ENCODE measurements at places on chromosomes 6 and 20. TPM values are rescaled to one million over a fixed set of nuclear protein-coding genes. Genes with fewer than 3 reads are reported as not detected.

DNA sequence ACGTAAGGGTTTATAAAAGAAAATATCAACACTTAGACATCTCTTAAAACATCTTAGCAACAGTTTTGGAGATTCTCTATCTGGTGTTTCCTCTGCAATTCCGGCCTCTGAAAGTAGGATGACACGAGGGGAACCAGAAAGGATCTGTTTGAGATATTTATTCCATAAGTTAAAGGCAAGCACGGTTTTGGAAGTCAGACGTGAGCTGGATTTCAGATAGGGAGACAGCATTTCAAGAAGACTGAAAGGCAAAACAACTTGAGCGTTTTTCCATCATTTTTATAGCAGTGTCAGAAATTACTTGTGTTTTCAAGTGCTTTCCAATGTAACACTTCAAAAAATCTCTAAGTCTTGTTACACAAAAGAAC lies 52.9 kb upstream of the BTN3A2 start:
- DNase-seq: peak; percentile 41

DNA sequence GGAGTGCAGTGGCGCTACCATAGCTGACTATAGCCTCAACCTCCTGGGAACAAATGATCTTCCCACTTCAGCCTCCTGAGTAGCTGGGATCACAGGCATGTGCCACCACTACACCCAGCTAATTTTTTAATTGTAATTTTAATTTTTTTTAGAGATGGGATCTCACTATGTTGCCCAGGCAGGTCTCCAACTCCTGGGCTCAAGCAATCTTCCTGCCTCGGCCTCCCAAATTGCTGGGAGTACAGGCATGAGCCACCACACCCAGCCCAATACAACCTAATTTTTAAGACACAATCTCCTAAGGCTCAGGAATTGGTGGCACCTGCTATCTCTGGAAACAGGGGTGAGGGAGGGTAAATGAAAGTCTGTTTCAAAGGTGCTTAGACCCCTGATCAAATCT lies 5.8 kb downstream of the ZBTB24 start:
- no peak for DNase-seq

GRCh38 chr6:98724537-98724936 lies 109.8 kb upstream of the POU3F2 start:
- no peak for DNase-seq

DNA sequence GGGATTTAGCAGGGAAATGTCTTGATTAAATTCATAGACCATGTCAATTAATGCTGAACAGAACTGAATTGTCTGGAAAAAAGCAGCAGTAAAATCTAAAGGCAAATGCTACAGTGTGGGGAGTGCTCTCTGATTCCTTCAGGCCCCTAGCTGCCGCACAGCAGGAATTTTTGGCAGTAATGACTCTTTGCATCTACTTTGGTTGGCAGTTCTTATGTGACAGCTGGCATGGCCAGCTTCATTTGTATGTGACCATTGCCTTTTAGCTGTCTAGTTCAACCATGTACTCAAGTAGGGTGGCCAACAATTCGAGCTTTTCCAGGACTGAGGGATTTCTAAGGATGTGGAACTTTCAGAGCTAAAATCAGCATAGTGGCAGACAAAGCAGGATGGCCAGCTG lies 499.1 kb upstream of the MAN1A1 start:
- no peak for DNase-seq

- DNase-seq: no peak
Measured at GRCh38 chr20:35772563-35773058, 796 bp downstream of the PHF20 start.

DNA sequence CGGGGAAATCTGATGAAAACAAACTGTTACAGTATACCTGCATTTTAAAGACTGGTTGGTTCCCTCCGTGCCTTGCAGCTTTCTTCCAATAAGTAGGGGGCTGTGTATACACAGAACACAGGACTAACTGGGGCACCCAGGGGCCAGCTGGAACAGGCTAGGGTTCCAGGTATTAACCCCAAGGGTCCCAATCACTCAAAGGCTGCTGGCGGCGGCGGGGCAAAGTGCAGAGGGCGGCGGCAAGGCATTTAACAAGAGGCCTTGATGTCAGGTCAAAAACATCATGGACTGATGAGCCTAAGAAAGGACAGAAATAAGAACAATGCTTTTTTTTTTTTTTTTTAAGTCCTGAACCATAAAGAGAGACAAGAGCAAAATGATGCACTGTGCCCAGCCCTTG lies 2.5 kb downstream of the PMEPA1 start:
- no peak for DNase-seq

DNA sequence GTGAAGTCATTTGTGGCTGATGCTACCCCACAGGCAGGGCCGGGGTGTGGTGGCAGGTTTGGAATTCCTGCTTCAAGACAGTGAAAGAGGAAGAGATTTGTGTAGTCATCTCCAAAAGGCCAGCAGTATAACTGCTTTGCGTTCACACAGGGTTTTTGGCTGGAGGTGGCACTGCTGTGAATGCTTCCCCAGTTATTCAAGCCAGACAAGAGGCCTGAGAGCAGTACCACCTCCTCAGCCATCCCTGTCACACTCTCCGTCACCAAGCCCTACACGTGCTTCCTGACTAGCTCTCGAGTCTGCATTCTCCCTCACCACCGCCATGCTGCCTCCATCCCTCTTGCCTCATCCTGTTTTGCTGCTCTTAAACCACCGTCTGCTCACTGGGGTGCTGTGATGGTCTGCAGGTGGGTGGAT lies 23.9 kb downstream of the ARMC2 start:
- no peak for DNase-seq

- DNase-seq: peak; percentile 27
Measured at GRCh38 chr20:40255365-40255764, 433.7 kb downstream of the MAFB start.

DNA sequence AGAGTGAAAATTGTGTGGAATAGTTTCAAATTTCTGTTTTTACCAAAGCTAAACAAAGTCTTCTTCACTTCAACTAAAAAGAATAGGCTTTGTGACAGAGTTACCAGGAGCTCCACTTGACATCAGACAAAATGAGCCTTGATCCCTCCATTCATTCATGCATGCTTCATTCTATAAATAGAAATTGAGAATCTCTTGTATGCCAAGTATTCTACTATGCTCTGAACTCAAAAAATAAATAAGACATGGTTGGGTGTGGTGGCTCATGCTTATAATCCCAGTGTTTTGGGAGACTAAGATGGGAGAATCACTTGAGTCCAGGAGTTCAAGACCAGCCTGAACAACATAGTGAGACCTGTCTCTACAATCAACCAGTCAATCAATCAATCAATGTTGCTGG lies 236.6 kb upstream of the FAM83B start:
- no peak for DNase-seq

- DNase-seq: peak; percentile 27
Measured at GRCh38 chr6:157106487-157106886, 216.8 kb downstream of the TMEM242 start.

- DNase-seq: no peak
Measured at GRCh38 chr6:136412410-136412809, 122.8 kb upstream of the BCLAF1 start.

DNA sequence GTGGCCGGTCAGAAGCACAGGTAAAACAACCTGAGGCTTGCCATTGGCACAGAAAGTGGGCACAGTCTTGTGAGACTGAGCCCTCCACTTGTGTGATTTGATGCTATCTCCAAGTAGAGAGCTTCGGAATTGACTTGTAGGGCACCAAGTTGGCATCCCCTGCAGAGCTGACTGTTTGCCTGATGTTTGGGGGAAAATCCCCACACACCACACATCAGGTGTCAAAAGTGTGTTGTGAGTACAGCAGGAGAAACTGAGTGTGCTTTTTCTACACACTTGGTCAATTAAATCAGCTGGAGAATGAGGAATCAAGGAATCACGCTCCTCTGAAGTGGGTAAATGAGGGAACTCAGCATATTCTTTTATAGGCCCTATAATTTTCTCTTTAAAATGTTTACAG lies 989 bp downstream of the SERINC3 start:
- no peak for DNase-seq

DNA sequence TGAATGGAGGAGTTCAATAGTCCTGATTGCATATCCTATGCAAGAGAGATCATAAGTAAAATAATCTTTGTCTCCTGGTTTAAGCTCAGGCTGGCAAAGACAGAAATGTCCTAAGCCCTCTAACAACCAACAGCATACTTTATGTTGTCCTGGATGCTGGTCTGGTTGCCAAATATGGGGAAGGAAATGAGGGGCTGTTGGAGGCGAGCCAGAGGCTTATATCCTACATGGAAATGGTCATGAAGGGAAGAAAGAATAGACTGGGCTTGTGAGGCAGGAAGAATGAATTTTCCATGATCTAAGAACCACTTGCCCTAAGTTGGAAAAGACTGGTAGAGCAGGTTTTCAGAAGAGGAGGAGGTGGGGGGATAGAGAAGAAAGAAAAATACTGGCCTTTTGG lies 237.1 kb downstream of the SMOC2 start:
- no peak for DNase-seq

Gene SF3B5
- total RNA-seq: 119 TPM

Gene RTEL1
- 8.4 TPM for total RNA-seq

Gene COL19A1
- total RNA-seq: 39.9 TPM

Gene SMOC2
- 0.05 TPM for total RNA-seq
